ENCODE measurements at places on chromosomes 1 and 21. TPM values are rescaled to one million over a fixed set of nuclear protein-coding genes. Genes with fewer than 3 reads are reported as not detected.

S100A1 gene
- total RNA-seq = not detected

PLD5 gene
- total RNA-seq = not detected

DPH2 gene
- total RNA-seq = 17.7 TPM

VWA5B1 gene
- total RNA-seq = 0.15 TPM

VPS13D gene
- total RNA-seq = 63.5 TPM

LORICRIN gene
- not detected for total RNA-seq

FMO1 gene
- not detected for total RNA-seq

AMY1B gene
- total RNA-seq = not detected

DNTTIP2 gene
- total RNA-seq = 74.5 TPM

RASAL2 gene
- total RNA-seq = 0.07 TPM

KCNA10 gene
- total RNA-seq = not detected

CFHR4 gene
- not detected for total RNA-seq

GRCh38 chr1:80759354-80759753 is 1041.4 kb upstream of the ADGRL2 start:
- no peak for DNase-seq

- DNase-seq = no peak
Observed at GRCh38 chr1:175172503-175172902, 20.1 kb downstream of the KIAA0040 start.

DNA sequence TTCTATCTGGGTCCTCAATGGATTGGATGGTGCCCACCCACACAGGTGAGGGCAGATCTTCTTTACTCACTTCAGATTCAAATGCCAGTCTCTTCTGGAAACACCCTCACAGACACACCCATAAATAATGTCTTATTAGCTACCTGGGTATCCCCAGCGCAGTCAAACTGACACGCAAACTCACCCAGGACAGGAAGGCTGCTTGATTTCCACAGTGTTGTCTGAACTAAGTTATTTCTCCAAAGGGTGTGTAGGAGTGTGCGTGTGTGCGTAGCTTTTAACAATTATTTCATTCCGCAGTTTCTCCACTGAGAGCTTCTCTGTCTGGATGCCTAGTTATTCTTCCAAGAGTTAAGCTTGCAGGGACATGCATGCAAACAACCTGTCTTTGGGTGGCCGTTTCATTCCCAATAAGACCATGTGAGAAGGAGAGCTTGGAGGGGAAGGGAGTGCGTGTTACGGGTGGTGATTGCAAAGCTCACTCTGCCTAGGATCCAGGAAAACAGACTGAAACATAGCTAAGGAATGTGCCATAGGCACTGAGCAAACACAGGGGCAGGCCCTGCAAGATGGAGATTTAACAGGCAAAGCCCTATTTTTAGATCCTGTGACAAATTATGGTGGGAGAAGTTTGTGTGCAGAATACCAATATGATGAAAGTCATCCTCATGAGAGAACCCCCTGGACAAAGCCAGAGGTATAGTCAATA is 269.7 kb downstream of the DYRK1A start:
- DNase-seq = no peak

GRCh38 chr21:36698981-36699545 is at the start of gene SIM2:
Gene SIM2, plus strand, starts transcription at chr21:36699115. Its CDS starts 632 bp downstream, at chr21:36699747.
- no peak for DNase-seq

GRCh38 chr1:226131639-226132038 is 54.9 kb downstream of the ACBD3 start:
- no peak for DNase-seq

- DNase-seq = no peak
Observed at GRCh38 chr1:199944986-199945385, 82.5 kb upstream of the NR5A2 start.

- no peak for DNase-seq
Observed at GRCh38 chr1:28170001-28170596, 6.4 kb downstream of the PTAFR start.

DNA sequence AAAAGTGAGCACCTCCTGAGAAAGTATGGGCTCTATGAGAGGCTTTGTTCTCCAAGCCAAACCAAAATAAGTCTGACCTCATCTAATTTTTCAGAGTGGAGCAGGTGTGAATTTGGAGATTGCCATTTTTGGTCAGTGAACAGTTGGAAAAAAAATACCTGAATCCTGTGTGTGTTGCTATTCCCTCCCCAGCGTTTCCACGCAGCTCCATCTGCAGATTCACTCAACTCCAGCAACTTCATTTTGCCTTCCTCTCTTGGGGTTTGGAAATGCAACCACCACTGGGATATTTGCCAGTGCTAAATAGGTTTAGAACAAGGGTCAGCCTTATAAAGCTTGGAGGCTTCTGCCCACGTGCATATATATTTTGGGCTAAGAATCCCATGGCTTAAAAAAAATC is 11.2 kb downstream of the CASQ2 start:
- no peak for DNase-seq

GRCh38 chr1:193077991-193078390 is 18.6 kb downstream of the RO60 start:
- DNase-seq = no peak

DNA sequence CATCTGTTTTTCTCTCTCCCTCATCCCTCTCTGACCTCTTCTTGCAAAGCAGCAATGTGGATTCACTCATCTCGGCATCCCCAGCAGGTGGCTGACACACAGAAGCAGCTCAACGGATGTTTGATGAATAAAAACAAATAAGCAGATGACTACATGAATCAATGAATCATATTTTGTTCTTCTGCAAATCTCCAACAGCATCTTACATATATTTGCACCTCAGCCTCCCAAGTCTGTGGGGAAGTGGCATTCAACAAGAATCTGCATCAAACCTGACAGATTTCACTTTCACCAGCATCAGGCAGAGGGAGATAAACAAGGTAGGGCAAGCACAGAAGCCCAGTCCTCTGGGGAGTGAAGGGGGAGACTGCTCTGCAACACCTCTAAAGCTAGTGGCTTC is 34.0 kb downstream of the CAPN8 start:
- no peak for DNase-seq

GRCh38 chr1:3352299-3352951 is 102.0 kb upstream of the ARHGEF16 start:
- DNase-seq = no peak

GRCh38 chr1:156578055-156578454 is 1.5 kb upstream of the TTC24 start:
- DNase-seq = no peak

- DNase-seq = no peak
Observed at GRCh38 chr1:236058141-236058934, 6.6 kb downstream of the NID1 start.

DNA sequence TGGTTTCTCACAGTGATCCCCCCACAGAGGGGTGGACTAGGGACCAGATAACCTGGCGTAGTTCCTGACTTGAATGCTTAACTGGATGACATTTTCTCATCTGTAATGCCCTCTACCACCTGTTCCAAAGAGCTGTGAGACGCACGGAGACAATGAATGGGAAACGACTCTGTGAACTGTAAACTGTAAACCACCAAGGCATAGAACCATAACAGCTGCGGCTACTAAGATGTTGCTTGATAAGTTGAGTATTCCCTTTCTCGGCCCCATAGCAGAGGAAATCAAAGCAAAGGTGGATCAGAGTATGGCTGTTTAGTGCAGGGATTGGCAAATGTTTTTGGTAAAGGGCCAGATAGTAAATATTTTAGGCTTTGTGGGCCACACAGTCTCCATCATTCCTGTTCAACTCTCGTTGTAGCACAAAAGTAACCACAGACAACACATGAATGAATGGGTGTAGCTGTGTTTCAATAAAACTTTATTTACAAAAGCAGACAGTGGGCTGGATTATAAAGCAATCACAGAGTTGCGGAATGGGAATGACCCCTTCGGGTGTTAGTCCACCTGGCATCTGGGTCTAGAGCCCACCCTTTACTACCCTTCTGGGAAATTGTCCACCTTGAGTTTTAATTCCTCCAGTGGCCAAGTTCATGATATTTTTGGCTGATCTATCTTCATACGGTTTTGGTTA is 315.2 kb downstream of the RPS6KC1 start:
- DNase-seq = no peak

- no peak for DNase-seq
Observed at GRCh38 chr1:93433407-93433961, 14.4 kb upstream of the FNBP1L start.

DNA sequence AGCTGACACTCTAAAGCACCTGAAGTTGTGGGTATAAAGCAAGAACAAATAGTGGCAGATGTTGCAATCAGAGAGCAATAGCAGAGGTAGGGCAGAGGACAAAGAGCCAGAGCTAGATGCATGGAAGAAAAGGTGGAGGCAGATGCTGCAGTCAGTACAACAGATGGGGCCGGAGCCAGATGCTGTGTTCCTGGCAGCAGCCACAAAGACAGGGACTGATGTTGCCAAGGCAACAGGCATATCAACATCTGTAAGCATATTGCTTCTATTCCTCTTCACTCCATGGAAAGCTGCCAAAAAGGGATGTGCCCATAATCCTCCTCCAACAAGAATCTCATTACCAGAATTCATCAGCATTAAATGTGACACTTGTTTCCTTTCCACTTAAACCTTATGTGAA is 108.0 kb downstream of the TNNI3K start:
- DNase-seq = no peak

DNA sequence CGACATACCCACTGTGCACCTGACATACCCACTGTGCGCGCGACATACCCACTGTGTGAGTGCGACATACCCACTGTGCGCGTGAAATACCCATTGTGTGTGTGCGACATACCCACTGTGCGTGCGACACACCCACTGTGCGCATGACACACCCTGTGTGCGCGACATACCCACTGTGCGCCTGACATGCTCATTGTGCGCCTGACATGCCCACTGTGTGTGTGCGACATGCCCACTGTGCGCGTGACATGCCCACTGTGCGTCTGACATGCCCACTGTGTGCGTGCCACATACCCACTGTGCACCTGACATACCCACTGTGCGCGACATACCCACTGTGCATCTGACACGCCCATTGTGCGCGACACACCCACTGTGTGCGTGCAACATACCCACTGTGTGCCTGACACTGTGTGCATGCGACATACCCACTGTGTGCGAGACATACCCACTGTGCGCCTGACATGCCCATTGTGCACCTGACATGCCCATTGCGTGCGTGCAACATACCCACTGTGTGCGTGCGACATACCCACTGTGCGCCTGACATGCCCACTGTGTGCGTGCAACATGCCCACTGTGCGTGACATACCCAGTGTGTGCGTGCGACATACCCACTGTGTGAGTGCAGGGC is 2.5 kb upstream of the RRP1 start:
- DNase-seq = no peak

DNA sequence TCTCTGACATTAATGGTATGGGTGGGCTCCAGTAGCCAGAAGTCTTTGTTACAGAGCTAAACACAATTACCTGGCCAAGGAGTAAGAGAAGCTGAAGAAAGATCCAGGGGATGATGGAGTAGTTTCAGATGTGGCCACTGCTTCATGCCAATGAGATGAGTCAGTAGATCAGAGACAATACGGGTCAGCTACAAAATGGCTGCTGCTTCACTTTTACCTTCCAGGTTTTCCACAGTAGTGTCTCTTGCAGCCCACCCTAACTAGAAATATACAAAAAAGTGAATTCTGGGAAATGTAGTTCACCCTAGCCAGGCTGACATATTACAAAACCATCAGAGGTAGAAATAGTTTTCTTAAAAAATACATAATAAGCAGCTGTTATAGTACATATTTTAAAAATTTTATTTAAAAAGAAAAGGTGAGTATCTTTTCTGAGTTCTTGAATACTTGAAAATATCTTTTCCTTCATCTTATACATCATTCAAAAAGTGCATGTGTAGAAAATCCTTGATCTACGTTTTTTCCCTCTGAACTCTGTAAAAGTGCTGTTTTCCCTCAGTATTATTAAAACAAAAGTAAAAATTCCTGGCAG is 36.1 kb downstream of the LRIF1 start:
- DNase-seq = no peak

GRCh38 chr1:223001653-223002634 is 141.1 kb downstream of the TLR5 start:
- DNase-seq = no peak

- DNase-seq = no peak
Observed at GRCh38 chr1:225567789-225568188, 85.1 kb downstream of the ENAH start.

GRCh38 chr21:26195708-26196107 is 25.1 kb upstream of the APP start:
- no peak for DNase-seq

DNA sequence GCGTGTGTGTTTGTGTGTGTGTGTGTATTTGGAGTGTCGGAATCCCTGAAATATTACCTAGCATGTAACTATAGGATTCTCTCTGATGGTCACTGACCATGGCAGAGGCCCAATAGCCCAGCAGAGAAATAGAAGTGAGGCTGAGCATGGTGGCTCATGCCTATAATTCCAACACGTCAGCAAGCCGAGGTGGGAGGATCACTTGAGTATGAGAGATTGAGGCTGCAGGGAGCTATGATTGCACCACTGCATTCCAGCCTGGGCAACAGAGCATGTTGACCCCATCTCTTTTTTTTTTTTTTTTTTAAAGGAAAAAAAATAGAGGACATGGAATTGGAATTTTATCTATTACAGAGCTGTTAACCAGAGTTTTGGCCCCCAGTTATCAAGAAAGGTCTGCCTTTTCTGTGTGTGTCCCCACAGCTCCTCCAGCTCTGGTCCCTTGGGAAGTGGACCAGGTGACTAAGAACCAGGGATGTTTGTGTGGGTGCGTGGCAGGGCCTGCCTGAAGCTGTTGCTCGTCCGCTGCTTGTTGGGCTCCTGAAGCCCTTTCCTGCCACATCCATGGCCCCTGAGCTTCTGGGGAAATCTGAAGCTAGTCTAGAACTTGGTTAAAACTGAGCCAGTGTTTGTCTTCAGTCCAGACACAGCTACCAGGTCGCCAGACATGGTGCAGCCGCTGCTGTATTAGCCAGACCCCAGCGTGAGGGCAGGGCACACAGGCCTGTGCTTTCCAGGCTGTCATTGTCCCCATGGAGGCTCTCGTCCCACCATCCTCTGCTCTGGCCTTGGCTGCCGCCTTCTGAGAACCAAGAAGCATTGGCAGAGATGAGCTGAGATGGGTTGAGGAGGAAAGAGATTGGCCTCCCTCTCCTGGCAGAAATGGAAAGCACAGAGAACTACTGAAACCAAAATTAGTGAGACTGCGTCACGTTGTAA is 25.5 kb downstream of the CAPN9 start:
- no peak for DNase-seq

DNA sequence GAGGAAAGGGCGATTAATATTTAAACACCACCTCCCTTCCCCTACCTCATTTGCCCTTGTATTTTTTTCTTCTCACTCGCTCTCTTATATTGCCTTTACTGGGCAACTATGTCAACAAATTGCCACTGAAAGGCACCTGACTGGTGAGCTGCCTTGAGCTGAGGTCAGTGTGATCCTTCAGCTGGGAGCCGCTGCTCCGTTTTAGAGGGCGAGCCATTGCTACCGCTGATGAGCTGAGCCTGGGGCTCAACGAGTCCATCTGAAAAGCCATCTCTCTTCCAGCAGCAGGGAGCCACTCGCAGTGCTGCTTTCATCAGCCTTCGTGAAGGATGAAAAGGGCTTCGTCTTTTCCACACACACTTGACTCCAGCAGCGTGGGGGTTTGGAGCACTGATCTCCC is 108.0 kb upstream of the KIF26B start:
- no peak for DNase-seq

- DNase-seq = no peak
Observed at GRCh38 chr1:71796006-71796405, 486.3 kb downstream of the NEGR1 start.

All from T-helper 17 cell (primary cell).